ENCODE measurements at places on chromosomes 12 and 14. TPM values are rescaled to one million over a fixed set of nuclear protein-coding genes. Genes with fewer than 3 reads are reported as not detected.

GRCh38 chr12:67091204-67091603 lies 178.0 kb upstream of the CAND1 start:
- no peak for DNase-seq

DNA sequence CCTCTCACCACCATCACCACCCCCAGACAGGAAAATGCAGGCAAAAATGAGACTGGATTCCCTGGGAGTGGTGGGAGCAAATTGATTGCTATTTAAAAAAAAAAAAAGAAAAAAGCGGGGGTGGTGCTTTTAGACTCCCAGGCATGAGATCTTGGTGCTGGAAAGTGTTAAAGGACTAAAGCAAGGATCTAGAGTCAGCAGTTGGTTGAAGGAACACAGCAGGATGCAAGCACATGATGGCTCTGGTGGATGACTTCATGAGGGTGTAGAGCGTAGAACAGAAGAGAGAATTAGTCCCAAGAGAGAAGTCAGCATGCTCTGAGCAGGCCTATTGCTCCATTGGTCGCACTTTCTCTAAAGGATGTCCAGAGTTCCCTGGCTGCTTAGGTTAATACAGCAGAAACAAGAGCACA lies 183.8 kb upstream of the HMGA2 start:
- no peak for DNase-seq

DNA sequence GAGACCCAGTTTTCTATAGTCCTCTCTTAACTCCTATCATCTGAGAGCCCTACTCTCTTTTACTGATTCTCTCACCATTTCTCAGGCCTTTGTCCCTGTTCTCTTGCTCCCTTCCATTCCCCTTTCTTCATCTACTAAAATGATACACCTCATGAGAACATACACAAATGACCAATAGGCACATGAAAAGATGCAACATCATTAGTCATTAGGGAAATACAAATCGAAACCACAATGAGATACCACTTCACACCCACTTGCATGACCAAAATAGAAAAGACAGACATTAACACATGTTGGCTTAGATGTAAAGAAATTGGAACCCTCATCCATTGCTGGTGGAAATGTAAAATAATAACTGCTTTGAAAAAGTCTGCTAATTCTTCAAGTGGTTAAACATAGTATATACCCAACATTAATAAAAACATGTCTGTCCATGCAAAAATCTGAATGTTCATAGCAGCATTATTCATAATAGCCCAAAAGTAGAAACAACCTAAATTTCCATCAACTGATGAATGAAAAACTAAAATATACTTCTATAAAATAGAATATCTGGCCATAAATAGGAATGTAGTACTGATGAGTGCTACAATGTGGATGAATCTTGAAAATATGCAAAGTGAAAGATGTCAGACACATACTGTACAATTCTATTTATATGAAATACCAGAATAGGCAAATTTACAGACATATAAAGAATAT lies 66.0 kb downstream of the DENND5B start:
- no peak for DNase-seq

DNA sequence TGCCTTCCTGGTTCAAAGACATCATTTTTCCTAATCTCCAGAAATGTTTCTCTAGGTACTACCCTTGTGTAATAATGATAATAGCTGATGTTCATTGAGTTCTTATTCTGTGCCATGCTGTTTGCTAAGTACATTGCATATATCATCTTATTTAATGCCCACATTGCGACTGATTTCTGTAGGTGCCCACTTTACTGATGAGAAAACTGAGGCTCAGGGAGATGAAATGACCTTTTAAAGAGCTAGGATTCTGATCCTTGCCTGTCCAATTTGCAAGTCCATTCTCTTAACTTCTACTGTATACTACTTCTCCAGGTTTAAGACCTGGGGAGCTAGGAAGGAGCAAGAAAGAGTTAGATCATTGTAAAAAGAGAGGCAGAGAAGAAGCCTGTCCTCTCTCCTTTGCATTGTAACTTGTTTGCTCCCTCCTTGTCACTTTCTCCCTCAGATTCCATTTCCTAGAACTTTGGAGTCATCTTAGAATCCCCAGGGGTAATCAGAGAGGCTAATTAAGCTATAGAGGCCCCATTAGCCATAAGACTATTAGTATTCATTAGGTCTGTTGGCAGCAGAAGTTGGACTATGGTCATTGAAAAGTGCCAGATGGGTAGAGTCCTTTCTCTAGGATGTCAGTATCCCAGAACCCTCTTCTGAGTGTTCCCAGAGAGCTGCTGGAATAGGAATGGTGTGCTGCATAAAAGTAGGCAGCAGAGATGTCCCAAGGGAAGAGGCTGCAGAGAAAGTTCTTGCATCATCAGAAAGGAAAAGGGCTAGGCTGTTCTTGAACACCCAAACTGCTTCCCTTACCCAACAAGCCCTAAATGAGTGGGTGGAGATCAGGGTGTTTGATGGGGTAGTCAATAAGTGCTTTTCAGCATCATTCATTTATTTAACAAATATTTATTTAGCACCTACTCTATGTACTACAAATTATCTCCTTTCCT lies 3.1 kb downstream of the DGKA start:
- DNase-seq: no peak

DNA sequence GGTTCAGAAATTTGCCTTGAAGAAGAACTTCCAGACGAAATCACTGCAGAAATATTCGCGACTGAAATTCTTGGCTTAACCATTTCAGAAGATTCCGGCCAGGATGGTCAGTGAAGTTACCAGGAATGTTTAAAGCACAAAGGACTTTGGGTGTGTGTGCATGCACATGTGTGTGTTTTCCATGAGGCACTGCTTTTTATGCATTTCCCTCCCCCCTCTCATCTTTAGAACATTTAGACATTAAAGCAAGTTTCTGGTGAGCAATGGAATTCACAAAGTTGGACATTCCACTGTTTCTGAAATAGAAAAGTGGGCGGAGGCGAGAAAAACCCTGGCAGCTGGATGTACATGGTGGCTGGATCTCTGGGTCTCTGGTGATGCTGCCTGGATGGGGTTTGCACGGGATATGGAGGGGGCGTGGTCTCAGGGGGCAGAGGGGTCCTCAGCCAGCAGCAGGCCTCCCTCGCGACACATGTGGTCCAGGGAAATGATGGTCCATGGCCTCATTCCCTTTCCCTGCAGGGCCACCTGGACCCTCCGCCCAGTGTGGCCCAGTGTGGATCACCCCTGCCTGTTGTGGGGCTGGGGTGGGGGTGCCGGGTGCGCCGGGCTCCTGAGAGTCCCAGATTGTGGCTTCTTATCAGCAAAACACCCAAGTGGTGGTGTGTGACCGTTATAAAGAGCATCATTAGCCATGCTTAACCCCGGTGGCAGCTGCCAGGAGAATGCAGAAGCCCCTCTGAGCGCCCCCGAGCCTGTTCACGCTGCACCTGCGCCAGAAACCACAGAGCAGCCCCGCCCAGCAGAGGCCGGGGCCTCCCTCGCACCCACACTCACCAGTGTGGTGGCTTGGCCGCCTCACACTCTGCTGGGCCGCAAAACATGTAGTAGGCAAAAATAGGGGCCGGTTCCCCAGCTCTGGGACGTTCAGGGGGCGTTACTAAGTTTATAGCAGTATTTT lies 17.8 kb upstream of the BCL7A start:
- no peak for DNase-seq

GRCh38 chr12:25744313-25744712 lies 191.2 kb upstream of the LMNTD1 start:
- DNase-seq: no peak

GRCh38 chr14:70858641-70859040 lies 48.6 kb upstream of the PCNX1 start:
- DNase-seq: no peak

TRPV4 gene
- 0.75 TPM for polyA plus RNA-seq

GRCh38 chr14:47715330-47715729 lies 39.9 kb upstream of the MDGA2 start:
- no peak for DNase-seq

MMP19 gene
- 2.7 TPM for polyA plus RNA-seq
